Stimulated activated CD4-positive, alpha-beta T cell treated with anti-CD3 and anti-CD28 coated beads, Interleukin-15, amount 100 ng/mL, for 1 hour (primary cell): ENCODE measurements at places on chromosomes 1 and 21.

DNA sequence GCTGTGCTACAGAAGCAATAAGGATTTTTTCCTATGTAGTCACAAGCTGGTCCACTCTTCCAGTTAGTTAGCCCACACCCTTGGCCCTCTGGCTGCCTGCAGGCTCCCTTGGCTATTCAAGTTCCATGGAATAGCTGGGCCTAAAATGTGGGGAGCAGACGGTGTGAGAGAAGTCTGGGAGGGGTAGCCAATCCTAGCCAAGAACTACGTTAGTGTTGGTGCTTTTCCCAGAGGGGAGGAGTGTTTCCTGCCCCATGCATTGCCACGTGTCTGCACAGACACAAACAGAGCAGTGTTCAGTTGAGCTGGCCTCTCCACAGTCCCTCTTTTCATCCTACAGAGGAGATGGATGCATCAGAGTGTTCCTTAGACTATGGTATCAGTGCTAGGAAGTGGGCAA lies 59.0 kb upstream of the IPO9 start:
- no peak for DNase-seq

GRCh38 chr1:61375082-61375880 lies 292.9 kb downstream of the NFIA start:
- no peak for DNase-seq

- no peak for DNase-seq
Observed at GRCh38 chr1:29240986-29241385, 4.7 kb downstream of the PTPRU start.

DNA sequence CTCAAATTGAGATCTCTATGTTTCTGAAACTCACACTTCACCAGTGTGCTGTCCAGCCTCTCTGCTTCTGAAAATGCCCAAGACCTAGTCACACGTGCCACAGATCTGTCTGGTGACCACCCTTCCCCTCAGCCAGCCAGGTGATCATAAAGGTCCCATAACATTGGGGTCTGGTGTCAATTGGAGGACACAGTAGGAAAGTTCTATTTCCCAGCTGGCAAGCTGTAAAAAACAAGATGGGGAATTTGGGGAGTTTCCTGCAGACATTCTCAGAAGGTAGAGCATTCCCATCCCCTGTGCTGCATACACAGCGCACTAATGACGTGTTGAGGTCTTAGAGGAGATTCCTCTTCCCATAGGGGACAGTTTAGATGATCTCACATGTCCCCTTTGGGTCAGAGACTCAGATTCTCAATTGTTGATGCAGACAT lies 50.1 kb downstream of the RPS6KA1 start:
- no peak for DNase-seq

DNA sequence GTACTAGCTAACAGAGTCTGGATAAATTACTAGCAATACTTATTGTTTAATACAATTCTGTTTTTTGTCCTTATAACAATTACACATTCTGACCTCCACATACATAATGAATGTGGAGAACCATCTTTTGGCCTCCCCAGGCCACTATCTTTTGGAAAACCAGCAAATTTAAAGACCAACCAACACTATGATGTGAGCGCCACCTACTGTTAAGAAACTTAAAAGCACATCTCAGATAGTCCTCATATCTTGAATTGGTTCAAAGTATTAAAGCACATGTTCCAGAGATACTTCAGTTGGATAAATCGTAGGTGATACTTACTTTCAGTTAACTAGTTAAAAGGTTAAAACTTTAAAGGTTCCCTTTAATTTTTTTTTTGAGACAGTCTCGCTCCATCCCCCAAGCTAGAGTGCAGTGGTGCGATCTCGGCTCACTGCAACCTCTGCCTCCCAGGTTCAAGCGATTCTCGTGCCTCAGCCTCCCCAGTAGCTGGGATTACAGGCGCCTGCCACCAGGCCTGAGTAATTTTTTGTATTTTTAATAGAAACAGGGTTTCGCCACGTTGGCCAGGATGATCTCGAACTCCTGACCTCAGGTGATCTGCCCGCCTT lies 29.3 kb upstream of the USP1 start:
- DNase-seq, result no peak

DNA sequence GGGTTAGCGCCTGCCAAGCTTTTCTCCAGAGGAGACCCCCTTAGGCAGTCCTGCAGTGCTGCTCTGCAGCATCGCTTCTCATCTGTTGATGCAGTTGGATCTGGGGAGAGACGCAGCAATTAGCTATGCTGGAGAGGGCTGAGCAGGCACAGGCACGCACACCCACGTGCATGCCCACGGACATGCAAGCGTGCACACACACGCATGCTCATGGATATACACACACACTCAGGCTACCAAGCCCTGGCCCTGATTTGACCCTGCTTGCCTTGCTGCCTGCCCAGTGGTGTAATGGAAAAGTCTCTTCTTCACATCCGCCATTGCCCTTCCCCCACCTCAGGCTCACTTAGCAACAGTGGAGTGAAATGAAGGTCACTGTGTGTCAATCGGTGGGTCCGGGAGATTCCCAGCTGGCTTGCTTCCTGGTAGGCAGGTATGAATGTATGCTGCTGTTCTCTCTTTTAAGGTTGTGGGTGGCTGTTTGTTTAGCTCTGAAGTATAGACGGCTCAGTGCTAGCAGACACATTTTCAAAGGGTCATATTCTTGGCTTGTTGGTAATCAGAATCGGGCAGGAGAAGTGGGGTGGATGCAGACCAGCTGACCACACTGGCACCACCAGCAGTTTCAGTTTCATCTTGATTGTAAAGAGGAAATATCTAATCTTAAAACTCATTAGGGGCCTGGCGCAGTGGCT lies 9.5 kb downstream of the ATP1B1 start:
- DNase-seq, result no peak

- no peak for DNase-seq
Observed at GRCh38 chr1:221630236-221630635, 111.7 kb downstream of the DUSP10 start.

DNA sequence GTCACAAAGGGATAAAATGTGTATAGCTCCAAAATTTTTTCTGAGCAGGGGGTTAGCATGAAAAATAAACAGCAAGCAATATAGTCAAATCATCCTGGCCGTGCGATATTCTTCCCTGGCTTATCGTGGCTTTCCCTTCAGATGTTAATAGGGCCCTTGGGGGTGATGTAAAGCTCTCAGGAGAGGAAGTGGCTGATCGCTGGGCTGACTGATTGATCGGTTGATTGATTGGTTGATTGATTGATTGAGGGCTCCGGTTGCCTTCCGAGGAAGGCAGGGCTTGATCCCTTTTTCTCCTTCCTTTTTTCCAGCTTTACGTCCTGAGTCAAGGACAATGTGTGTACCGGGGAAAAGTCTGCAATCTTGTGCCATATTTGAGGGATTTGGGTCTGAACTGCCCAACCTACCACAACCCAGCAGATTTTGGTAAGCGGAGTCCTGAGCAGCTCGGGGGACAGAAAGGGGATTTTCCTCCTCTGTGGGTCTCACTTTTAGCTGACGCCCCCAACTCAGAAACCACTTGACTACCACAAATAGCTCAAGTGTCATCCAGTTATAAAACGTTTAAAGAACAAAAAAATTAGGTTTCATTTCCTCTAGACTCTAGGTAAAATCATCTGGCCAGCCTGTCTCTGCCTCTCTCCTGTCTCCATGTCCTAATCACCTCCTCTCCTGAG lies 29.5 kb downstream of the TFF3 start:
- DNase-seq, result no peak
